CD8-positive, alpha-beta memory T cell (primary cell): ENCODE measurements at places on chromosomes 5 and 9. TPM values are rescaled to one million over a fixed set of nuclear protein-coding genes. Genes with fewer than 3 reads are reported as not detected.

DNA sequence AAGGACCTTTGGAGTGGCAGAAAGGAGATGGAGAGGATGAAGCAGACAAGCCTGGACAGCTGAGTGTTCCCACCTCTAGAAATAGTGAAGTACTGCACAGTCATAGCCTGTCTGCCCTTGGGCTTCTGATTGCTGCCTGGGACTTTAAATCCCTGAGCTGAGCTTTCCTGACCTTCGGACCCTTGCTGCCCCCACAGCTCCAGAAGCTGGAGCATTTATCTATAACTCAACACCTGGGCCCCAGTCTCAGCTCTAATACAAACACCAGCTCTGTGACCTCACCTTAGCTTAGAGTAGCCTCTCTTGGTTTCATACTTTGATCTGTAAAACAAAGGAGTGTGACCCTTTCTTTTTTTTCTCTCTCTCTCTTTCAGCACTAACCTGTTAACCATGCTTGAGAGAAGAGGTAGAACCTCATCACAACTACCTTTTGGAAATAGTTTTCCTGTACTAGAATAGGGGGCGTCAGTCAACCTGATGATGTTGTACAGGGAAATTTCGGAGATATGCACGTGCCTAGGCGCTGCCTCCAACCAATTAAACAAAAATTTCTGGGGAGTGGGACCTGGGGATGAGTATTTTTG lies 25.4 kb upstream of the ELL2 start:
- DNase-seq = no peak

- no peak for DNase-seq
Observed at GRCh38 chr5:130526708-130527107, 622.4 kb downstream of the CHSY3 start.

DNA sequence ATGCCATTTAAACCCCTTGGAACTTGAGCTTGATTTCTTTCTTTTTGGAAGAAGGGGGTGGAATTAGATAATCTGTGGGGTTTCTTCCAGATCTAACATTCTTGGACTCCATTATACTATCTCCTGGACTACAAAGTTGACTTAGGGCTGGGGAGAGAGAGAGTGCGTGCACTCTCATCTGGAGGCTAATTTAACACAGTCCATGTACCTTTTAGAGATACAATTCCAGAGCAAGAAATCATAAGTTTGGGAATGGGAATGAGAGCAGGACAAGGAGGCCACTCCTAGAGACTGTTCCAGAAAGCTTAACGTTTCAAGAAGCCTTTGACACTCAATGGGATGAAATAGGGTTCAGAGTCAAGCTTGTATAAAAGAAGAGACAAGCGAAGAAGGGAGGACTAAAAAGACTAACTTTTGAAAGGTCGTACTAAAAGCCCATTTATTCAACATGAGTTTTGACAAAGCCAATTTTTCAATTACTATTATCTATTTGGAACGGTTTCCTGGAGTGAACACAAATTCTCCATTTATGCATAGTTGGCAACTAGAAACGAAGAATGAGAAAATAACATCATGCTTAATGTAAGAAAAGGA lies 83.4 kb downstream of the ACTL7B start:
- DNase-seq = no peak

DNA sequence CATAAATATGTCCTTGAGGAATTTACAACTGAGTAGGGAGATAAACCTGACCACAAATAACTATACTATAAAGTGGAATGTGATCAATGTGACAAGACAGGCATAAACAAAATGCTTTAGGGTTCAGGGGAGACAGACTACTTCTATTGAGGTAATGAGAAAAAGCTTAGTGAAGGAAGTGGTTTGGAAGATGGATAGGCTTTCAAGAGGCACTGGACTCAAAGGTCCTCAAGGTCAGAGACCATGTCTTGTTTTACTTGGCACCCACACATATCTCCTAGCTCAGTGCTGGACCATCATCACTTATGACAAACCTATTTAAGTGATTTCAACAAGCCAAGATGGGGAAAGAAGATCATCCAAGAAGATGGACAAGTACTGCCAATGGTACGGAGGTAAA lies 257.8 kb downstream of the BNC2 start:
- DNase-seq = no peak

- DNase-seq = no peak
Observed at GRCh38 chr9:18520416-18521047, 46.6 kb downstream of the ADAMTSL1 start.

Gene C9orf153
- polyA plus RNA-seq = not detected

Gene FCN2
- not detected for polyA plus RNA-seq
